ENCODE measurements at places on chromosomes 2 and 18.

DNA sequence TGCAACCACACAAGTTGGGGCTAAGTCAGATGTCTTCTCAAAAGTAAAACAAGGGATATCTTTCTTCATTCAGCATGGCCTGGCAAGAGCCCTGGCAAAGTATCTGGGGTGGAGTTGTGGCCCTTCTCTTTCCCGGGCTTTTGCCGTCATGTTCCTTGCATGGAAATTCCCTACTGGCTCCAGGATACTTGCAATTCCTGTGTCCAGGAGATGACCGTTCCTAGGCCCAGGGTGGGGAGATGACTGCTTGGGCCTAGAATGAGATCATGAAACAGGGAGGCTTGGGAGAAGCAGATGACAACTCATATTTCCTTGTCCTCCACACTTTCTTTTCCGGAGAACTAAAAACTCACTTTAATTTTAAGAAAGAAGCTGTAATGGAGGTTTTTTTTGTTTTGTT lies 60.9 kb downstream of the TGIF1 start:
- no peak for DNase-seq

- peak; percentile 50 for DNase-seq
Observed at GRCh38 chr2:179104736-179105135, 54.8 kb upstream of the CCDC141 start.

- DNase-seq = peak; percentile 57
Observed at GRCh38 chr2:226758921-226759640, 40.5 kb downstream of the IRS1 start.

DNA sequence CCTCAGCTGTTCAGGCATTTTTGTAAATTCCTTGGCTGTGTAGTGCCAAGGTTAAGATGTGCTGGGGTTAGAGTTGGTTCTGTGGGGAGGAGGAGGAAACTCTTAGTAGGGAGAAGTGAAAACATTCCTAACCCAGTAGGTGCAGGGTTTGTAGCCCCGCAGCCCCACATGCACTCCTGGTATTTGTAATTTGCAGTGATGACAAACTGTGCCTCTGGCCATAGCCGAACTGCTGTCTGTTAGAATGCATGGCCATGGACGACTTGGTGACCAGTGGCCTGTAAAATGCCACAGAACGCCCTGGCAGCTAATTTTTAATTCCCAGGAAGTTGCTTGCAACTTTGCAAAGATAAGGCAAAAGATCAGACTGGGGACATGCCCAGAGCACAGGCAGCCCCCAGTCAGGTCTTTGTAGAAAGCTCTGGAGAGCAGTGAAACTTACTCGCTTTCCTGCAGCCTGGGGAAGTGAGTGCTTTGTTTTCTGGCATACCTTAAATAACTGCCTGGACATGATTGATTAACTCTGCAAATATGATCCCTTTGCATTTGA lies 38.4 kb downstream of the LYPD6B start:
- peak; percentile 41 for DNase-seq

GRCh38 chr2:28977176-28977875 lies 3.8 kb upstream of the TOGARAM2 start:
- no peak for DNase-seq

GRCh38 chr18:35410561-35410960 lies 33.4 kb upstream of the ZNF396 start:
- no peak for DNase-seq

DNA sequence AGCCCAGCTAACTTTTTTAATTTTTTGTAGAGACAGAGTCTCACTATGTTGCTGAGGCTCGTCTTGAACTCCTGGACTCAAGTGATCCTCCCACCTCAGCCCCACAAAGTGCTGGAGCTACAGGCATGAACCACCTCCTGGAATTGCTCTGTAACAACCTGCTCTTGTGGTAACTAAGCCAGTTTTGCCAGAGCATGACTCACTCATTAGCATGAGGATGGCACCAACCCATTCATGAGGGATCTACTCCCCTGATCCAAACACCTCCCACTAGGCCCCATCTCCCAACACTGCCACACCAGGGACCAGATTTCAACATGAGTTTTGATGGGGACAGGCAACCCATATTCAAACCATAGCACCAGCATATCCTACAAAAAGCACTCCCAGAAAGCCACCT lies 348.9 kb upstream of the RAB12 start:
- no peak for DNase-seq

DNA sequence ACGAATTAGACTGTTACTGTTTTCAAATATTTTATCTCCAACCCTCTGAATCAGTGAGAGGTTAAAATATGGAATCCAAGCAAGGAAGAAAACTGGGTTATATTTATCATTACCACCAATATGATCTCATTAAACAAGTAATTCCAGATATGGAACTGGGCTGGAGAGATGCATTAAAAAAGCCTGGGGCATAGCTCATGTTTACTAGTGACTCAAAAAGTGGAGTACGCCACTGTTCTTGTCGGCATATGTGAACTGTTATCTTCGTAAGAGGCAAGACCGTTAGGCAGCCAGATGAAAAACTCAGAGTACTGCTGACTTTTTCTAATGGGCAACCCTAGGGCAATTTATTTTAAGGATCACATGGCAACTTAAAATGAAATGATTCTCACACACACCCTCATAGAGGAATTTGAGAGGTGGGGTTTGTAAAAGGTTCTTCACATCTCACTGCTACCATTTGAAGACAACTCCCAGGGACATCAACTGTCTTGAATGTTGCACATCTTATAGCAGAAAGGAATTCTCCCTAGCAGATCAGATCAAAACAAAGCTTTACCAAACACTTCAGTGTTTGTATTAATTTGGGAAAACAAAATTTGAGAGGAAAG lies 105.2 kb upstream of the TFCP2L1 start:
- no peak for DNase-seq

- no peak for DNase-seq
Observed at GRCh38 chr2:109083771-109084170, 45.2 kb upstream of the SH3RF3 start.

DNA sequence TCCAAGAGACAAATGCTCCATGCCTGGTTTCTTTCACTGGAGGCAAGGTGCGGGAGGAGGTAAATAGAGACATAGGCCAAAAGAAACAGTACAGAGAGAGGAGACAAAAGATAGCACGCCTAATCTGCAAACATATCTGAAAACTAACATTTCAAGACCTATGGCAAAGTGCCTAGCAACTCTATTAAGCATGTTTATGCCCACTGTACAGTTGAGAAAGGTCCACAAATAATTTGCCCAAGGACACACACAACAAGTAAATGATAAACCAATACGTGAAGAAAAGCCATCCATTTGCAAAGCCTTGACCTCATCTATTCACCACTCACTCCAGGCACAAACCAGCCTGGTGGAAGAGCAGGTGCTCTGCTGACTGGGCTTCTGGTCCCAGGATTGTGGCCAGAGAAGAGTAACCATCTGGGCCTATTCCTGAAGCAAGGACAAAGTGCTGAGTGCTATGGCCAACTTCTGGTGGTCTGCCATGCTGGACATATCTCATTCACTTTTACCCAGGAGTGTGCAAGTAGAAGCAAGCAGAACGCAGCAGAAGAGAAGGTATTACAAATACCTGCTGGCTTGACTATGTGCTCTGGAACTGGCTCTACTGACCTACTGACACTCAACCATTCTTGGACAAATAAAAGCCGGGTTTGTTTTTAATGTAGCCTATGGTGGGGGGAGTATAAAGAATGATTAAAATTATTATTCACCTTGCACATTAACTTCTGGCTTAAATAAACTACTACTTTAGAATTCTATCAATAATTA lies 25.3 kb downstream of the TMEM131 start:
- no peak for DNase-seq

- peak; percentile 71 for DNase-seq
Observed at GRCh38 chr2:22999951-23000350, 385.0 kb upstream of the KLHL29 start.

DNA sequence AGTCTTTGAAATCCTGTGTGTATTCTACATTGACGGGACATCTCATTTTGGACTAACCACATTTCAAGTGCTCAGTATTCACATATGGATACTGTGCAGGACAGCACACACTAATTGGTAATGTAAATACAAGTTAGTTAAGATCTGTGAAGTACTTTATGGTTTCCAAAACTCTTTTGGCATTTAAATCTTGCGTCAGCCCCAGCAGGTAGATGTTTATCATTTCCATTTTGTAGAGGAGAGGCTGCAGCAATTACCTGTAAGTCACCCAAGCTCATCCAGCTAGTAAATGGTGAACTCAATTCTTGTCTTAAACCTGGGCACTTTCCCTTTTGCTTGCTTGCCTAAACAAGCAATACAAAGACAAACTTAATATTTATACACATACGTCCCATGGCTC lies 1.6 kb upstream of the NAGK start:
- no peak for DNase-seq

- DNase-seq = peak; percentile 85
Observed at GRCh38 chr18:48902856-48903601, 47.7 kb downstream of the SMAD7 start.

DNA sequence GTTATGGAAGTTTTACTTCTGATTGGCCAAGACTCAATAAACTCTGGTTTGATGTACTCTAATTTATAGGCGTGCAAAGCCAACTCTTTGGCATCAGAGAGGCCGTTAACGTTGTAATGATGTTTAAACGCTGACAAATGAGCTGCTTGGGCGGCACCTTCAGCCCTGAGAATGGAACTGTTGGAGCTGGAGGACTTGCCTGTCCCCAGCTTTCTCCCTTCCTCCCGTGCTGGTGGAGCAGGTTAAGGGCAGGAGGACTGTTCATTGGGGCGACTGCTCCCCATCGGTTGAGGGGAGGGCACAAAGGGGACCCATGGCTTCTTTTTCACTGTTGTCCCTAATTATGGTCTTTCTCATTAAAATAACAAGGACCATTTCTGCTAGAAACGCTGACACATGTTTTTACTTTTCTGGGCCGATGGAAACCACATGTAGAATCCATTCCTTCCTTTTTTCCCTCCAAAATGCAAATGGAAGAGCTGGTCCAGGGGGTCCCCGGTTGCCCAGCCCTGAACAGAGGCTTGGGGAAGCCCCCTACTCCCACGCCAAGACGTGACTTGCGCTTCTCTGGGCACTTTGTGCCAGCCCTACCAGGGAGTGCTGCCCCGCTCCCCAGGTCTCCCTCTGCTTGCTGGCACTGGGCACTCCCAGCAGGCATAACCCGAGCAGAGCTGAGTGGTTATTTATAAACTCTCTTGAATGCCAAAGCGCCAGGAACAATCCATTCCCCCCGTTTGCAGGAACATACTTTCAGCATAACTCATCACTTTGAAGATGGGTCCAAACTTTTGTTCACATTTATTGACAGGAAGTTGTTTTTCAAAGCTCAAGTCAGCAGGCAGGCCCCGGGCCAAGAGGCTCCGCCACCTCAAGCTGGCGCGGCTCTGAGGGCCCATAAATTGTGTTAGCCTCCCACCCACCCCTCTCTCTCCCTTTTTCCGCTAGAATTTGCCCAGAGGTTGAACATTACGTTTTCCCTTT lies 170.1 kb downstream of the ASB1 start:
- DNase-seq = peak; percentile 90

- DNase-seq = no peak
Observed at GRCh38 chr2:212465456-212465855, 73.1 kb downstream of the ERBB4 start.

DNA sequence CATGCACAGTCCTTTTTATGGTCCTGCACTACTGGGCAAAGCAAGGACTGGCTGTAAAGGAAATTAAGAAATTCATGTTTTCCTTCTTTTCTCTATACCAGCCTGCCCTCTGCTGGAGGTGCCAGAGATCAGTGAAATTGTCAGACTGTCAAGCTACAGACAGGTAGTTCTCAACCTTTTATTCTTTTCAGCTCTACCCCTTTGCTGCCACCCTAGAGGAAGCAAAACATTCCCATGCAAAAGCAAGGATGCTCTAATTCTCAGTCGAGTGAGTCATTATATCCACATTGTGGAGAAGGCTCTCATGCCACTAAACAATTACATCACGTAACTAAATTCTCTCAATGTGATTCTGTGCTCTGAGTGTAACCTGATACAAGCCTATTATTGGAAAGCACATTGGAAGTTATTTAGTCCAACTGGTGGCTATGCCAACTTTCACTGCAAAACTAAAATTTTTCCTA lies 25.0 kb upstream of the RAPGEF4 start:
- DNase-seq = peak; percentile 94

GRCh38 chr18:57194622-57195021 lies 47.7 kb downstream of the BOD1L2 start:
- no peak for DNase-seq

GRCh38 chr18:63725682-63726480 lies 23.1 kb downstream of the SERPINB11 start:
- no peak for DNase-seq

DNA sequence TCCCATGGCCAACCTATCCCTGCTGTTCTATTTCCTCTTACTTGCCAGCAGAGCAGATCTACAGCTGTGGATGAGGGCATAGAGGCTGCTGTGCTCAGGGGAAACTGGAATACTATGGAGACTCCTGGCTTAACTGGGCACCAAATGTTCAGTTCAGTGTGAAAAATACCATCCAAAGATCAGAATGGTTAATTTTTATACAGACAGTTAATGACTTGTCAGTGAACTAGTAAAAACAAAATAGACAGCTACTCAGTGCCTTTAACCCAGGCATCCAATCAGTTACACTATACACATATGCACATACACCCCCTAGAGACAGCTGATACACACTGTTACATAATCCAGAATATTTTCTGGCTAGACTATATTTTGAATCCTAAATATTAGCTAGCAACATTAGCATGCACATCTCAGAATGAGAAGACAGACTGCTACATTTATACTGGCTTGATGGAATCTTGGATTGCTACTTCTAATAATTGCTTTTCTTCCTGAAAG lies 59.1 kb upstream of the WIPF1 start:
- DNase-seq = no peak

GRCh38 chr2:67498931-67499330 lies 101.8 kb downstream of the ETAA1 start:
- no peak for DNase-seq

- DNase-seq = no peak
Observed at GRCh38 chr2:127743477-127744026, 42.3 kb downstream of the SFT2D3 start.

GRCh38 chr18:50194631-50195532 lies at the start of gene MYO5B:
MYO5B (minus strand) TSS chr18:50195147; CDS start chr18:50194793, 354 bp downstream.
- no peak for DNase-seq

GRCh38 chr18:75244351-75245313 lies 34.0 kb downstream of the TSHZ1 start:
- DNase-seq = no peak

GRCh38 chr2:20704886-20705285 lies 37.9 kb downstream of the GDF7 start:
- DNase-seq = no peak

DNA sequence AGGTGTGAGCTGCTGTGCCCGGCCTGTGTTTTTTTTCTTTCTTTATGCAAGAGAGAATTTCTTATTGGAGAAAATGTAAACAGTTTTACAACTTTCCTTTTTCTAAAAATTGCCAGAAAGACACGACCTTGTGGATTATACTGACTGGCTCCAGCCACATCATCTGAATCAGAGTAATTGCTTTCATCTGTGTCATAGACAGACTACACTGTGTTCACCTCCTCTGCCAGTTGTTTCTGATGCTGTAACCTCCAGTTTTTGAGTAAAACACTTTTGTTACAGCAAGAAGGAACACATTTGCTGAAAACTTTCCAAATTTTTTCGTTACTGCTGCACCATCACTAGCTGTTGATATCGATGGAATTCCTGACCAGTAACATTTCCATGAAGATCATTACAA lies 43.9 kb upstream of the PLEKHM3 start:
- DNase-seq = no peak

Data from fibroblast of skin of back (primary cell).